ENCODE measurements at places on chromosomes 5 and 9. TPM values are rescaled to one million over a fixed set of nuclear protein-coding genes. Genes with fewer than 3 reads are reported as not detected.

DNA sequence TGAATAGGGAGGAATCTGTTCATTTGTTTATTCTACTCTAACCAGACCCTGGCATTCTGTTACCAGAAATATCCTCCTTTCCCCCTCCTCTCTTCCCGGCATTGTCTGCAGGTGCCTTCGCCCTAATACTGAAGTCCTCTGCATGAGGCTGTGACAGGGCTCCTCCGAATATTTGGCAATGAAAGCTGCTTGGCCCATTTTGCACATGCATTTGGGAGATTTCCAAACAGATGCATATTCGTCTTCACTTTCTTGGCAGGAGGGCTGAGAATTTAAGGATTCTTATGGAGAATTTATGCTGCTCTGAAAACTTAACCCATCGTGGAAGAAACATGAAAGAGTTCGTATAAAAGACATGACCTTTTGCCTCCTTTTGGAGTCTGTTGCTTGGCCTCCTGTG is 484.0 kb downstream of the ZNF608 start:
- peak; percentile 6 for DNase-seq

DNA sequence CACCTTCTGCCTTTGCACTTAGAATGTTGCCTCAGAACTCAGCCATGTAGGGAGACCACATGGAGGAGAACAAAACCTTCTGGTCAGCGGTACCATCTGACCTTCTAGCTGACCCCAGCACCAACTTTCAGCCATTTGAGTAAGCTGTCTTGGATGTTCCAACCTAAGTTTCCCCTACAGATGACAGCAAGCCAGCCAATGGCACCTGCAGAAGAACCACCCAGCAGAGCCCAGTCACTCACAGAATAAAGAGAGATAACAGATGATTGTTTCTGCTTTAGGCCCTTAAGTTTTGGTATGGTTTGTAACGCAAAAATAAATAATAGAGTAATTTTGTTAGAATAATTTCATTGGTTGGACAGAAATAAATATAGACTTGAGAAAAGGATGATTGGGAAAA is 10.4 kb downstream of the DNAH5 start:
- no peak for DNase-seq

GRCh38 chr5:77231471-77232138 is 21.1 kb downstream of the PDE8B start:
- no peak for DNase-seq

DNA sequence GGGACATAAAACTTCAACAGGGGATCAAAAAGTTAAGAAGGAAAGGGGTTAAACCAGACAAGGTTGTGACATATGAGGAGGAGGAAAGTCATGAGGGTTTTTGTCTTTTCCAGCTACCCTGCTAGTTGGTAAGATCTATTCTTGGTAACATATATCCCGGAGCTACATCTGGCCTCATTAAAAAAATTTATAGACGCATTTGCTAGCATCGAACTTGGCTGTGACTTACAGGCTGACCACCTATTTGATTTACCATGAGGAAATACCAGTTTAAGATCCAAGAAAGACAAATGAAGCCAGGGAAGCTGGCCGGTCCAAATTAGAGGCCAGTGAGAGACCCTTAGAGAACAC is 87.6 kb upstream of the NIPAL4 start:
- no peak for DNase-seq

The ADRB2 gene
- 0.11 TPM for total RNA-seq

Data from neural crest cell (in vitro differentiated cells).